ENCODE measurements at places on chromosomes 16 and 17. TPM values are rescaled to one million over a fixed set of nuclear protein-coding genes. Genes with fewer than 3 reads are reported as not detected.

The RND2 gene
- 17.8 TPM for total RNA-seq

The EZH1 gene
- total RNA-seq, result 30.4 TPM

The CA4 gene
- total RNA-seq, result 0.26 TPM

The NGFR gene
- 322 TPM for total RNA-seq

DNA sequence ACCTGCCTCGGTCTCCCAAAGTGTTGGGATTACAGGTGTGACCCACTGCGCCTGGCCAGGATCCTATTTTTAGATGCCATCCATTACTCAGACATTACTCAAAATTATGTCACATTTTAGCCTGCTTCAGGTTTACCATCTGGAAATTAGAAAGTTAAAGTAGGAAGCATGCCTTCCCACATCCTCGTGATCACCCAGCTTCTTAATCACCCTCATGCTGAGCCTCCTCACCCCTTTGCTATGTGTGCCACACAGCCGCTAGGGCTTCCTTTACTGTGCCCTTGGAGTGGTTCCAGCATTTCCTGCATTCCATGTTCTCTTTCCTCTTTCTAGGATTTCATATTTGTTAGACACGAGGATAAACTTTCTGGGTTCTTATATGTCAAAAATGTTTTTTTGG lies 9.3 kb downstream of the ADORA2B start:
- no peak for DNase-seq
- peaks cover 6% of the 10 kb centered on the region for H3K4me1 ChIP-seq
- H3K36me3 ChIP-seq, result no peaks in the 10 kb centered on the region
- H3K4me3 ChIP-seq, result no peak overlapping the region
- H3K27ac ChIP-seq, result no peak overlapping the region
- no peaks in the 10 kb centered on the region for H3K27me3 ChIP-seq

GRCh38 chr17:65190467-65191097 lies 53.4 kb downstream of the RGS9 start:
- H3K4me1 ChIP-seq, result peaks cover 12% of the 10 kb centered on the region
- H3K4me3 ChIP-seq, result no peak overlapping the region
- H3K27ac ChIP-seq, result no peak overlapping the region
- DNase-seq, result no peak
- no peaks in the 10 kb centered on the region for H3K27me3 ChIP-seq
- no peaks in the 10 kb centered on the region for H3K36me3 ChIP-seq

Measured in neural crest cell (in vitro differentiated cells).